ENCODE measurements at places on chromosomes 16 and 17.

DNA sequence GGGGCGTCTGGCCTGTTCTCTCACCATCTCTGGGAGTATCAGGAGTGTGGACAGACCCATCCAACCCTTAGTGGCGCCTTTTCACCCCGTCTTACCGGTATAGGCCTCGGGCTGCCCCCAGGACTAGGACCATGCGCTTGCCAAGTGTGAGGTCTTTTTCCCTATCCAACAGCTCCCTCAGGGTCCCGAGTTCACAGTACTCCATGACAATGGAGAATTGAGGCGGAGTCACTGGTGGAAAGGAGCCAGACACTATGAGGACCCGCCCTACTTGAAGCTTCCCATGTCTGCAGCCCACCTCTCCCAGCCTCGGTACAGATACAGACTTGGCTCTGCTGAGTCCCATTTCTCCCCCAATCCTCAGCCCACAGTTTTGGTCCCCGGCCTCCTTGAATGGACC, 15.9 kb upstream of the RFWD3 start:
- no peak for DNase-seq

GRCh38 chr17:74545843-74546230, at the start of gene CD300C:
TSS of gene CD300C (minus strand) at chr17:74546115. CDS start at chr17:74545782, 333 bp downstream.
- peak; percentile 14 for DNase-seq

GRCh38 chr17:78715876-78716275, 66.2 kb downstream of the CYTH1 start:
- no peak for DNase-seq

GRCh38 chr16:67924140-67924906, 7.3 kb downstream of the CTRL start:
- no peak for DNase-seq

GRCh38 chr17:50939795-50940684, 73.9 kb upstream of the TOB1 start:
- no peak for DNase-seq

DNA sequence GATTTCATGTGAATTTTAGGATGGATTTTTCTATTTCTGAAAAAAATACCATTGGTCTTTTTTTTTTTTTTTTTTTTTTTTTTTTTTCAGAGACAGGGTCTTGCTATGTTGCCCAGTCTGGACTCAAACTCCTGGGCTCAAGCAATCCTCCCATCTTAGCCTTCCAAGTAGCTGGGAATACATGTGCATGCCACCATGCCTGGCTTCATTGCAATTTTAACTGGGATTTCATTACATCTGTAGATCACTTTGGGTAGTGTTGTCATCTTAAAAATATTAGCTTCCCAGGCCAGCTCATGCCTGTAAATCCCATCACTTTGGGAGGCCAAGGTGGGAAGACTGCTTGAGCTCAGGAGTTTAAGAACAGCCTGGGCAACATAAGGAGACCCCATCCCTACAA, 54.8 kb downstream of the TOM1L2 start:
- DNase-seq, result no peak

- DNase-seq, result no peak
Observed at GRCh38 chr16:50535506-50536257, 12.5 kb upstream of the NKD1 start.

GRCh38 chr16:51166541-51166940, 15.5 kb upstream of the SALL1 start:
- no peak for DNase-seq

DNA sequence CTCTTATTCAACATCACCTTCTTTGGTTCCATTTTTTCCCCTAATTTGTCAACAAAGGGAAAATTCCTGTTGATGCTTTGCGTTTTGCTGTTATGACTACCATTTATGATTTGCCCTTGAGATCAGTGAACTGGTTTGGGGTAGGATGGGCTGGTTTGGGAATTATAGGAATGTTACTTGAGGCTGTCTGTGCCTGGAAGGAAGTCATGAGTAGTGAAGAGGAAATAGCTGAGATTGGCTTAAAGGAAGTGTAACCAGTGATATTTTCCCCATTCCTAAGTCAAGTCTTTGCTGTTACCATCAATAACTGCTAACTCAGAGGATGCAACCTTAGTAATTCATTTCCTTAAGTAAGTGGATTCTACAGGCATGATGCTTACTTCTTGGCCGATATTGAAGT, 179.2 kb downstream of the MAP2K6 start:
- DNase-seq, result no peak

DNA sequence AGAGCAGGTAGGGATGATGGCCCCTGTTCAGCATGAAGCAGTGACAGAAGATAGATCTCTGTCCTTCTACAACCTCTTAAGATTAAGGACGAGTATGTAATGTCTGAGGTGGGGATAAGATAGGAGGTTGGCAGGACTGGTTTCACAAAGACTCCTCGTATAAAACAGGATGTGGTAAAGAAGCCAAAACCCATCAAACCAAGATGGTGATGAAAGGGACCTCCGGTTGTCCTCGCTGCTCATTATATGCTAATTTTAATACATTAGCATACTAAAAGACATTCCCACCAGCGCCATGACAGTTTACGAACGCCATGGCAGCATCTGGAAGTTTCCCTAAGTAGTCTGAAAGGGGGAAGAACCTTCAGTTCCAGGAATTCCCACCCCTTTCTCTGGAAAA, 27.3 kb downstream of the MIS12 start:
- no peak for DNase-seq

DNA sequence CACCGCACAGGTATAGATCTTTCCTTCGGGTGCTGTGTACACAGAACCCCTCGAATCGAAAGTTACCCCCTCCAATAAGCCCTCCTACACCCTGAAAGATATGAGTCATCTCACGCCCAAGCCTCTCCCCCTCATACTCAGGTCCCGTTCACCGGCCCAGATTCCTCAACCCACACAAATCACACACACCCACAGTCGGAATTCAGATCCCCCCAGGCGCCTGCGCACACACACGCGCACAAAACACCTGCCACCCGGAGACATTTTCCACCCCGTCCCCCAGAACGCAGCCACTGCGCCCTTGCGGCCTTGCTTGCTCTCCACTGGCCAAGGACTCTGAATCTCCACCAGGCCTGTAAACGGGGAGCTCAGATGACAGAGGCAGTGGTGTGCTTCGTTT, 4.9 kb downstream of the JPH3 start:
- DNase-seq, result no peak

GRCh38 chr17:77420804-77421629, 280.2 kb downstream of the SEC14L1 start:
- peak; percentile 79 for DNase-seq

DNA sequence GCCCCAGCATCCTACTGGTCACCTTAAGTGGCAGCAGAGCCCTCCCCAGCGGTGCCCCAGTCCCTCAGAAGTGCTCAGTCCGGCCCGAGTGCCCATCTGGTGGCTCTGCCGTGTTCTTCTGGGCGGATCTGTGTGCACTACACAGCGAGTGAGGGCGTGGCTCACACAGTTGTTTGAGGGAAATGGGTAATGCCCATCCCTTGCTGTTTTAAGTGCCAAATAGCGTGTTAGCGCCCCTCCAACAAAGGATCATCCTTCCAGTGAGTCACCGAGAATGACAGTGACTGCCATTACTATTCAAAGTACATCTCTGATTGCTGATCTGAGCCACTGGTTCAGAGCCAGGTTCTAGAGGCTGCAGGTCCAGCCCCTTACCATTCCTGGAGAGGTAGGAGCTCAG, 152.0 kb downstream of the LGALS9B start:
- DNase-seq, result no peak

- DNase-seq, result no peak
Observed at GRCh38 chr16:25855063-25855462, 163.3 kb downstream of the HS3ST4 start.

GRCh38 chr16:54266363-54266955, 20.1 kb downstream of the IRX3 start:
- DNase-seq, result no peak

DNA sequence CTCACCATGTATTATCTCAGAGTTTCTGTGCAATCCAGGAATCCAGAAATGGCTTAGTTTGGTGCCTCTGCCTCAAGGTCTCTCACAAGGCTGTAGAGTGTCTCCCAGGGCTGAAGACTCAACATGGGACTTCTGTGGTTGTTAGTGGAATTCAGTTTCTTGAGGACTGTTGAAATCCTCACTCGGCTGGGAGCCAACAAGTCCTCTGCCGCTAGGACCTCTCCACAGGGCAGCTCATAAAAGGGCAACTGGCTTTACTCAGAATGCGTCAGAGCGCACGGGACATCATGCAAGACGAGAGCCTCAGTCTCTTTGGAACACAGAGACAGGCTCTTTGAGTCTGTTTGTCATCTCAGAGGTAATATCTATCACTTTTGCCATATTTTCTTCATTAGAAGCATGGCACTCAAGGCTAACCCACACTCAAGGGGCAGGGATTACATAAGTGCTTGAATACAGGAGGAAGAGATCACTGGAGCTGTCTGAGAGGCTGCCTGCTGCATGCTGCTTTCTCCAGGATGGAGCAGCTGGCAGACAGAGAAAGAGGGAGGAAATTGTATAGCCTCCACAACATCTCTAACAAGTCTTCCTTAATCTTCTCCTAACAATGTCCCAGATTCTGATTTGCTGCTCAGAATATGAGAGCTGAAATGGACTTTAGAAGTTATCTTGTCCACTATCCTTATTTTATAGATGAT, 97.5 kb upstream of the ASIC2 start:
- DNase-seq, result peak; percentile 69

DNA sequence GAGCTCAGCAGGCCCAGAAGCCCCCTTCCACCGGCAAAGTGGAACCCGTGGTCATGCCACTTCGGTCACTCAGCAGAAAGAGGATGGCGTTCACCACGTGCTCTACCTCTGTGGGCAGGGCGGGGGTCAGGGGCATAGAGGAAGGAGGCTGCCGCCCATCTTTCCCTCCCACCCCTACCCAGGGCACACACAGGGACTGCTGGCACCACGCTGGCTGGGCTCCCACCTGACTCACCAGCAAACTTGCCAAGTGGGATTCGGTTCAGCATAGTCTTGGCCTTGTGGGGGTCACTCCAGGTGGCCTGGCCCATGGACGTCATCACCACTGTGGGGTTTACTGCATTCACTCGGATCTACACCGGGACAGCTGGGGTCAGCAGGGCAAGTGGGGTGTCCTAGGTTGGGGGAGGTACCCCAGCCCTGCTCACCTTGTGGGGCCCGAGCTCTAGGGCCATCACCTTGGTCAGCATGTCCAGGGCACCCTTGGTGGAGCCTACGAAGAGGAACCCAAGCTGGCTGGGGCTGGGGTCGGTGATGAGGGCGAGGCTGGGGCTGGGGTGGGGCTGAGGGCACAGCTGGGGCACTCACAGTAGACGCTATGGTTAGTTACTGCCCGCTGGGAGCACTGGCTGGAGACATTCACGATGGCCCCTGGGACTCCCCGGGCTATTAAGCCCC, 1.4 kb downstream of the DCXR start:
- no peak for DNase-seq

GRCh38 chr16:85402910-85403692, 210.0 kb upstream of the GSE1 start:
- DNase-seq, result peak; percentile 34

GRCh38 chr17:44905006-44906000, 6.1 kb upstream of the EFTUD2 start:
- no peak for DNase-seq

DNA sequence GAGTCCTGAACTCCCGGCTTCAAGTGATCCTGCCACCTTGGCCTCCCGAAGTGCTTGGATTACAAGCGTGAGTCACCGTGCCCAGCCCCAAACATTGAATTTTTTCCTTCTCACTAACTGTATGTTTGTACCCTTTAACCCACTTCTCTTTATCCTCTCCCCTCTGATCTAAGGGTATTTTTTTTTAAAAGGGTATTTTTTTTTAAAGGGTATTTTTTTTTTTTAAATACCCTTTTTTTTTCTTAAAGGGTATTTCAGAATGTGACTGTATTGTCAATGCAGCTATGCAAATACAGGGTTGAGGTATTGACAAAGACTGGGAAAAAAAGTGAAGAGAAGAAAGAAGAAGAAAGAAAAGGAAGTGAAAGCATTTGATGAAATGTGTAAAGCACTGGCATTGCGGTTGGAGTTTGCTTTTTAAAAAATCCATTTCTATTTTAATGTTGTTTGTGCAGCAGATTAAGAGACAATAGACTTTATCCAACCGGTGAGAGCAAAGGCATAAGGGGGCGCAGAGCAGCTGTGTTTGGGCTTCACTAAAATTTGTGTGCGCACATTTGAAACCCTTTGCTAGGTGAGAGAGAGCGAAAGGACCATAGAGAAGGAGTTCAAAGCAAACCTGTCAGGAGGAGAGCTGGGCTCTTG, 42.4 kb downstream of the SYT17 start:
- no peak for DNase-seq

DNA sequence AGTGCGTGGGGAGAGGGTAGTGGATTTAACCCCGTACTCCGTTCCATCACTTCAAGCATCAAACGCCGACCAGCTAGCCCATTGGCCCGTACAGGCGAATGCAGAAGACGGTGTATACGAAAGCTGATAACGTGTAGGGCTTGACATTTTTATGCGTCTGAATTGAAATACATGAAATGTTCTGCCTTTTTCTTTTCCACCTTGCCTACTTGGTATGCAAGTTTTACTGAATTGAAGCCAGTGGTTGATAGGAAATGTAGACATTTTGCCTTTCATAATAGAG, 834 bp upstream of the STAT3 start:
- DNase-seq, result no peak

DNA sequence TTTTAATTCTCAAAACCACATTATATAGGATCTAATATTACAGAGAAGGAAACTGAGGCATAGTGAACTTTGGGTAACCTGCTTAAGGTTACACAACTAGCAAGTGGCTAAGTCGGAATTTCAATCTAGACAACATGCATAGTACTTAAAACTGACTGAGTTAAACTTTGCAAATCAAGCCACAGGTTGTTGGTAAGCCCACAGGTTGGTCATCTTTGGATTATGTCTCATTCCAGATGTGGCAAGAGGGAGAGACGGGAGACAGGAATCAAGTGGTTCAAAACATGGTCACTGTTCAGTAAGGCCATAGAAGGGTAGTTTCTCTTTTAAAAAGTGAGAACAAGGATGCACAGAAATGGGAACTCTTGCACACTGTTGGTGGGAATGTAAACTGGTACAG, 57.1 kb downstream of the MYO1D start:
- no peak for DNase-seq

DNA sequence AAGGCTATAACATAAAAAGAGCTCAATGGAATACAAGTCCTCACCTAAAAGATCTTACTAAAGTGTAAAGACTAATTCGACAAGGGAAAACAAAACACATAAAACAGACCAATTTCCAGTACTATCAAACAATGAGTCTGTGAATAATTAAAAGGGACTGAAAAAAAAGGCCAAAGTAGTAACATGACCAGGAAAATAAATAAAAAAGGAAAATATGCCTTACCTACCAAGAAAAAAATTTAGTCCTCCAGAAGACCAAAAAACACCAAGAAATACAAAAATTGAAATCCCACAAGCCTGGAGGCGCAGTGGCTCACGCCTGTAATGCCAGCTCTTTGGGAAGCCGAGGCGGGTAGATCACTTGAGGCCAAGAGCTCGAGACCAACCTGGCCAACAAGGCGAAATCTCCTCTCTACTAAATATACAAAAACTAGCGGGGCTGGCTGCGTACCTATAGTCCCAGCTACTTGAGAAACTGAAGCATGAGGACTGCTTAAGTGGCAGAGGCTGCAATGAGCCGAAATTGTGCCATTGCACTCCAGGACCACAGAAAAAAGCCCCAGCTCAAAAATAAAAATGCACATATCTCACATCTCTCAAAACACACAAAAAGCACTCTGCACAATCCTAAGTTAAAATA, 60.8 kb downstream of the TEX14 start:
- no peak for DNase-seq

GRCh38 chr17:75457047-75457654, 716 bp downstream of the TMEM94 start:
- DNase-seq, result peak; percentile 50

- peak; percentile 75 for DNase-seq
Observed at GRCh38 chr17:17205368-17206123, 587 bp downstream of the PLD6 start.
